Caco-2 (cell line): ENCODE measurements at places on chromosomes 13 and 19.

DNA sequence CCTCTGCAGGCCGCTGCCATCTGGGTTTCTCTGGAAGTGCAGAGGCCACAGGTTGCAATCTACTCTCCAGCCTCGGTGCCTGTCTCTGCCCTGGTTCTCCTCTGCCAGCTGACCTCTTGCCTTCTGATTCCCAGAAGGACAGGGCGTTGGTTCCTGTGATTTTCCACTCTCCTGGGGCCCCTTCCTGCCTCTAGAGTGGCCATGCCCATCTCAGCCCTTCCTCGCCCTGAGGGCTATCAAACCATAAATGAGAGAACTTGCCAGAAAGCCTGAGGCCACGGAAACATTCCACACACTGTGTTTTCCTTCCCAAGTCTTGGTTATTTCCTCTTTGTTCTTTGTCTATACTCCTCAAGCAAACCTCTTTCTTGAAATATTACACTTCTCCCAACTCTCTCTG, 146.2 kb downstream of the SHISA2 start:
- no peak overlapping the region for H3K27ac ChIP-seq
- H3K4me3 ChIP-seq: no peak overlapping the region
- no peaks in the 10 kb centered on the region for H3K36me3 ChIP-seq
- H3K27me3 ChIP-seq: no peaks in the 10 kb centered on the region
- peaks cover 10% of the 10 kb centered on the region for H3K4me1 ChIP-seq

- no peak for DNase-seq
- H3K4me3 ChIP-seq: no peak overlapping the region
- H3K4me1 ChIP-seq: peaks cover 5% of the 10 kb centered on the region
- no peak overlapping the region for H3K27ac ChIP-seq
Measured at GRCh38 chr13:32159137-32159869, 127.7 kb downstream of the FRY start.

- H3K4me1 ChIP-seq: peaks cover 45% of the 10 kb centered on the region
- no peak overlapping the region for H3K27ac ChIP-seq
- no peak for DNase-seq
- no peak overlapping the region for H3K4me3 ChIP-seq
- no peaks in the 10 kb centered on the region for H3K36me3 ChIP-seq
- no peaks in the 10 kb centered on the region for H3K27me3 ChIP-seq
Measured at GRCh38 chr13:98595134-98595533, 18.2 kb upstream of the STK24 start.

DNA sequence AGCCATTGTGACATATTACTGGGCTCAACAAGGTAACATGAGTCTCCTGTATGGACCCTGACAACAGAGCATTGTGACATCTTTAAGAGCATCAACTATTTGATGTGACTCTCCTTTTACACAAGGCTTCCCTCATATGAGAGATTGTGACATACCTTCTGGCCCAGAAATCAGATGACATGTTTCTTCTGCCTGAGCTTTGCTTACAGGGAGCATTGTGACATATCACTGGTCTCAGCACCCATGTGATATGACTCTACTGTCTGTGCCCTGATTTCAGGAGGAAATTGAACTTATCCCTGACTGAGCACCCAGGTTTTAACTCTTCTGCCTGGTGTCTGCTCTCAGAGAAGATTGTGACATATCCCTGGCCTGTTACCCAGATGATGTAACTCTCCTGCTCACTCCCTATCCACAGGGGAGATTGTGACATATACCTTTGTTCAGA, 15.9 kb upstream of the ZNF681 start:
- H3K27ac ChIP-seq: no peak overlapping the region
- no peaks in the 10 kb centered on the region for H3K4me1 ChIP-seq
- H3K27me3 ChIP-seq: no peaks in the 10 kb centered on the region
- H3K4me3 ChIP-seq: no peak overlapping the region
- DNase-seq: no peak

GRCh38 chr19:50646074-50646807, 3.0 kb upstream of the C19orf81 start:
- no peak for DNase-seq
- H3K27me3 ChIP-seq: no peaks in the 10 kb centered on the region
- no peak overlapping the region for H3K27ac ChIP-seq

DNA sequence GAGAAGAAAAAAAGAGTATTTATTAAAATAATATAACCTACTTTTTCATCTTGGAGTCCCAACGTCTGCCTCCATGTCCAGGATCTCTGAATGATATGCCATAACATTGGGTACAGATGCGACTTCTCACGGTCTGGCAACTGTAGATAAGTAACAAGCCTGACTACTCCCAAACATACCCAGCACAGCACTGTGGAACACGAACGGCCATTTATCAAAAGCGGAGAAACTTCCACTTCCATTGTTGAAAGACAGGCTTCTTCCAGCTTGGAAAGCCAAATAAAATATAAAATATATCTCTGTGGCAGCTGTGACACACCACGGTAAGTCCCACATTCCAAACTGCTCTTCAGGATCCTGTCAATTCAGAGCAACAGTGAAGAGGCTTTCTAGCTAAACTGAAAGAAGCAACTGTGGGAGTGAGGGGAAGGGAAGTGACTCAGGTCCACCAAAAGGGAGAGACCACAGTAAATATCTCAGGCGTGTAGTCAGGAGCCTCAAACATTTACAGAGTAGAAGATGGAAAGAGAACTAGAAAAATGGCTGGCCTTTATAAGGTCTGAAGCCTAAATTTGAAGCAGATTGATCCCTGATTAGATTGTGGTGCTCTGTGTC, 331.7 kb downstream of the LIG4 start:
- H3K27me3 ChIP-seq: no peaks in the 10 kb centered on the region
- H3K27ac ChIP-seq: no peak overlapping the region
- no peaks in the 10 kb centered on the region for H3K4me1 ChIP-seq
- H3K4me3 ChIP-seq: no peak overlapping the region

DNA sequence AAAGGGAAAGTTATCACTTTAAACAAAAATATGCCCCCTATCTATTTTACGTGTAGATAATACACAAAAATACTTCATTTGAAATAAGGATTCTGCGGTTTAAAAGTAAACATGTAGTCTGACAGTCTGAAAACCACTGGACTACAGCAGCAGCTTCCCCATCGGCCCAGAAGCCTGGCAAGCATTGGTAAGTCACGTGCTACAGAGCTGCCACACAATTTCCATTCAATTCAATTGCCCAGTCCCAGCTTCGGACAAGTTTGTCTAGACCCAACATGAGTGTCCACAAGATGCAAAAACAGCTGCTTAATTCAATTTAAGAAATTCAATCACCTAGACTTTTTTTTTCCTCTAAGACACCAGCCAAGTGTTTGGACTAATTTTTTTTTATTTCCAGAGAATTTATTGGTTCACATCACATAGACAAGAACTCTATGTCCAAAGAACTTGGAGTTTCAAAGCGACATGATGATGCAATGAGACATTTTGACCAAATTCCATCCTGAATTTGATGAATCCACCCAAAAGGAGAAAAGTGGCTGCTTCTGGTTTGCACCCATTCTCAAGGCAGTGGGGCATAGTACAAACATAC, 458.9 kb downstream of the COG6 start:
- H3K36me3 ChIP-seq: no peaks in the 10 kb centered on the region
- H3K4me1 ChIP-seq: peaks cover 12% of the 10 kb centered on the region
- no peak overlapping the region for H3K27ac ChIP-seq
- no peak overlapping the region for H3K4me3 ChIP-seq
- H3K27me3 ChIP-seq: no peaks in the 10 kb centered on the region

- H3K27me3 ChIP-seq: no peaks in the 10 kb centered on the region; the same call in 1 of the 2 replicates
- H3K36me3 ChIP-seq: no peaks in the 10 kb centered on the region
- H3K4me3 ChIP-seq: no peak overlapping the region
Measured at GRCh38 chr19:41687419-41687818, 651 bp downstream of the CEACAM7 start.

DNA sequence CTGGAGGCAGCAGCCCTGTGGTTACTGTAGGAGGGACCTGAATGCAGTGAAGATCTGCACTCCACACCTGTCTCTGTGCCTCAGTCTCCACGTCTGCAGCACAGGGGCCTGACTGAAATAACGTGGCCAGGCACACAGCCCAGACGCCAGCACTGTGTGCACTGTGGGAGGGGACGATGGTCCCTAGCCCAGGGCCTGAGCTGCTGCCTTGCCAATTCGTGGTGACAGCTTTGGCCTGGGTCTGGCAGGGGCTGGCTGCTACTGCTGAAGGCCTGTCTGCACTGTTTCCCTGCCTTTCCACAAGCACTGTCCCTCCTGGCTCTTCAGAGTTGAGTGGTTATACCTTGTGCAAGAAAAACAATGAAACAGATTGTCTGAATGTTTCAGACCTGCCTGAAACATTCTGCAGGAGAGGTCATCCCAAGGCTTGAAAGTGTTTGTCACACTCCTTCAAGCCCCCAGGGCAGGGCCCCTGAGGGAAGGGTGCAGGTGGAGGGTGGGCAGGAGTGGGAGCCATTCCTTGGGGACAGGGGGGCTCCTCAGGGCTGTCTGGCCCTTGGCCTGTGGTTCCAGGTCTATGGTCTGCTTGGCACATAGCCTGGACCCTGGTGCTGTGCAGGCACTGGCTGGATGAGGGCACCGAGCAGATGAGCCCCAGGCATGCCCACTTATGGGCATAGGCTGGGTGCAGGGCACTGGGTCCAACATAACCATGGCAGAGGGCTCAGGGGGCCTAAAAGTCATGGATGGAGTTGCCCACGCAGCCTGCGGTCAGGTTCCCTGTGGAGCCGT, 38.7 kb upstream of the LDLR start:
- H3K27me3 ChIP-seq: no peaks in the 10 kb centered on the region
- no peak for DNase-seq
